ENCODE measurements at places on chromosomes 7 and 10.

GRCh38 chr10:42428534-42428933 is 209.8 kb downstream of the ZNF33B start:
- no peaks in the 10 kb centered on the region for H3K27me3 ChIP-seq
- H3K4me1 ChIP-seq: no peaks in the 10 kb centered on the region
- peaks cover 7% of the 10 kb centered on the region for H3K36me3 ChIP-seq
- H3K27ac ChIP-seq: no peak overlapping the region
- H3K4me3 ChIP-seq: no peak overlapping the region
- no peak for DNase-seq

DNA sequence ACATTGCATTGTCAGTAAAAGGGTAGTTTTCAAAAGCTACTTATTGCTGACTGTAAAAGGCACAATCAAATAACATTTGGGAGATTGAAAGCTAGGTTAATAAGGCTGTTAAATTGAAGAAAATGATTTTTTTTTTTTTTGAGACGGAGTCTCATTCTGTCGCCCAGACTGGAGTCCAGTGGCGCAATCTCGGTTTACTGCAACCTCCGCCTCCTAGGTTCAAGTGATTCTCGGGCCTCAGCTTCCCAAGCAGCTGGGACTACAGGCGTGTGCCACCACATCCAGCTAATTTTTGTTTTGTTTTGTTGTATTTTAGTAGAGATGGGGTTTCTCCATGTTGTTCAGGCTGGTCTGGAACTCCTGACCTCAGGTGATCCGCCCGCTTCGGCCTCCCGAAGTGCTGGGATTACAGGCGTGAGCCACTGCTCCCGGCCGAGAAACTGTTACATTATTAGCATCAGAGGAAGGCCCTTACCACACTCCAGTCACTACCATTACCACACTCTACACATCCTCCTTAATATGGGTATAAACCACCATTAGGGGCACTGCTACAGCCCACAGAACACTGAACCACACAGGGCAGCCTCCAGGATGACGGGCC is 1.0 kb downstream of the CYP51A1 start:
- H3K4me3 ChIP-seq: peak overlapping the region; percentile 100
- no peaks in the 10 kb centered on the region for H3K27me3 ChIP-seq
- H3K36me3 ChIP-seq: peaks cover 23% of the 10 kb centered on the region

DNA sequence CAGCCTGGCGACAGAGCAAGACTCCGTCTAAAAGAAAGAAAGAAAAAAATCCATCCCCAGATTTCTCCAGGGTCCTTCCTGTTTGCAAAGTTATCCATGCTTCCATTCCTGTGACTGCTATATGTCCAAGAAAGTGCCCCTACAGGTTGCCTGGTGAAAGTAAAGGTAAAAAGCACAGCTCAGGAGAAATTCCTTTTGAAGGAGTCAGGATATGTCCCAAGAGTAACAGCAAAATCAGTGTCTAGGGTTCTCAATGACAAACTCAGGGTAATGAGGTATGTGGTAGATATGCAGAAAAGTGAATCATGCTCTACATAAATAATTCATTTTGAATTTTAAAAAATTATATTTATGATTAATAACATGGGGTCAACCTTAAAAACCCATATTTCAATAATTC is 91.5 kb downstream of the CTTNBP2 start:
- H3K4me3 ChIP-seq: no peak overlapping the region
- no peaks in the 10 kb centered on the region for H3K4me1 ChIP-seq
- H3K27me3 ChIP-seq: no peaks in the 10 kb centered on the region

- H3K27ac ChIP-seq: no peak overlapping the region
- peaks cover 9% of the 10 kb centered on the region for H3K27me3 ChIP-seq
- no peaks in the 10 kb centered on the region for H3K36me3 ChIP-seq
These were observed 76.3 kb downstream of the WDFY4 start for GRCh38 chr10:48760983-48761382.

DNA sequence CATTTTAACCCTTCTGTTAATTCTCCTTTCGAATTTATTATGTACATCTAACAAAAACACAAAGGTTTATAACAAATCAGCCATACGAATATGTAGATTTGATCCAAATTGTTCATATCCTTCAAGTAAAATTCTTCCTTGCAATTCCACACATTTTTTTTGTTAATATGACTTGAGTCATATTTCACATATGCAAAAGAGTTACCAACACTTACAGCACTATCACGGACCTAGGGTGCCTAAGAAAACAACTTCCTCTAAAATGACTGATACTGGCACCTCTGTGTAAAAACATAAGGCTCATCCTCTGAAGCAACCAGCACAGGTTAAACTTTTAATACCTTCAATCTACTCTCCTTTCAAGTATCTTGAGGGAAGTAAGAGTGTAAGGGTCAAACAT is 451.8 kb downstream of the SEMA3D start:
- no peak overlapping the region for H3K27ac ChIP-seq
- no peaks in the 10 kb centered on the region for H3K27me3 ChIP-seq
- no peak for DNase-seq
- H3K4me1 ChIP-seq: no peaks in the 10 kb centered on the region
- H3K36me3 ChIP-seq: peaks cover 2% of the 10 kb centered on the region
- no peak overlapping the region for H3K4me3 ChIP-seq

GRCh38 chr7:128888756-128889095 is 21.8 kb downstream of the KCP start:
- no peak overlapping the region for H3K4me3 ChIP-seq
- H3K36me3 ChIP-seq: no peaks in the 10 kb centered on the region
- H3K27ac ChIP-seq: no peak overlapping the region
- H3K27me3 ChIP-seq: peaks cover 16% of the 10 kb centered on the region
- peaks cover 4% of the 10 kb centered on the region for H3K4me1 ChIP-seq

Data from neural crest cell (in vitro differentiated cells).